Stimulated activated naive CD4-positive, alpha-beta T cell treated with Interleukin-2 at 50 U/mL for 16 hours (primary cell): ENCODE measurements at places on chromosomes 2 and 18.

DNA sequence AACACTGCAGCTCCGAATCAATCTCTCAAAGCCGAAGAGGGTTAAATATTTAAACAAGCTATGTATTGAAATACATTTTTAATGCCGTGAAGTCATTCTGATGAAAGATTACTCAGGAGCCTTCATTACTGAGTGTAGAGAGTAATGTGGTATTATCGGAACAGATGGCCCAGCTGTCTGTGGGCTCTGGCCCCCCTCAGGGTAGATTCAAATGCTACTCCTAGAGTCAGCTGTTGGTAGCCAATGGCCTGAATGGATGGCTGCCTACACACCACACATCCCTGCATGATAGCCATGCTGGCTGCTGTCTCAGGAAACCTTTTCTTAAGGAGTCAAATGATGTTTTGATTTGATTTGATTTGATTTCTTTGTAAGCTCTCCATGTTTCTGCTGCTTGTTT lies 732.3 kb upstream of the CELF4 start:
- DNase-seq: no peak

DNA sequence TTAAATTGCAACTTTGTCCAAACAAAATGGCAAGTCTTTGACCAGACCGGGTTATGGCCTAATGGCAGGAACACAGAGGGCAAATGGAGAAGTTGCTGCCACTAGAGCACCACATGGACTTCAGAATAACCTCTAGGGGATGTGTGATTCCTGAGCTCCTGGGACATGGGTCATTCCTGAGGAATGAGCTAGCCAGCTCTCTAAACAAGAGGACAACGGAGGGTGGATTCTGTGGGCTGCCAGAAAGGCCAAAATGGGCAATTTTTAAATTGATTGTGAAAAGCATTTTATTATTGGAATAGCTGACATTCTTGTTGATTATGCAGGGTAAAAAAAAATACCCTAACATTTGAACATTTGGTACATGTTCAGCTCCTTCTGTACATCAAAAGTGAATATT lies 109.8 kb upstream of the FZD5 start:
- DNase-seq: no peak

DNA sequence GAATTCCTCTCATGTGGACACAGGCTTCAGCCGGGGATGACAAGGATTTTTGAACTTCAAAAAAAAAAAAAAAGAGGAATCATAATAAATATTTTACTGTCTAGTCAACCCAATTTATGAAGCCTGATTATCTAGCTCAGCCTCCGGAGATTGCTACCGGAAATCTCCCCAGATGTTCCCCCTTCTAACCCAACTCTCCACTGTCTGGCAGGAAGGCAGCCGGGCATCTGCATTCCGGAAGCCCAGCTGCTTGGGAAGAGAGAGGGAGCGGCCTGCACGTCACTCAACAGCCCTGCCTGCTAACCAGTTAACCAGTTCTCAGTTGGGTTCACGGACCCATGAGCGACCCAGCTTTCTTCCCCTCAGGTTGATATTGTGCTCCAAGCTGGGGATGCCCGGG lies 87.2 kb upstream of the POU3F3 start:
- DNase-seq: no peak

- DNase-seq: no peak
Measured at GRCh38 chr18:57984490-57985115, 59.4 kb upstream of the NEDD4L start.

- no peak for DNase-seq
Measured at GRCh38 chr2:238362626-238363025, 42.3 kb downstream of the TRAF3IP1 start.
